ENCODE measurements at places on chromosomes 3 and 15.

GRCh38 chr3:47495886-47496285, 17.6 kb downstream of the ELP6 start:
- peaks cover 37% of the 10 kb centered on the region for H3K36me3 ChIP-seq
- no peaks in the 10 kb centered on the region for H3K27me3 ChIP-seq
- DNase-seq: no peak
- H3K27ac ChIP-seq: no peak overlapping the region
- no peaks in the 10 kb centered on the region for H3K4me1 ChIP-seq
- no peak overlapping the region for H3K4me3 ChIP-seq

- no peak overlapping the region for H3K27ac ChIP-seq
- H3K27me3 ChIP-seq: no peaks in the 10 kb centered on the region
- no peaks in the 10 kb centered on the region for H3K36me3 ChIP-seq
- DNase-seq: no peak
Measured at GRCh38 chr15:66574596-66574950, 8.8 kb upstream of the LCTL start.

- no peak overlapping the region for H3K27ac ChIP-seq
- no peak for DNase-seq
- no peaks in the 10 kb centered on the region for H3K36me3 ChIP-seq
- no peaks in the 10 kb centered on the region for H3K27me3 ChIP-seq
Measured at GRCh38 chr3:181134873-181135272, 145.3 kb upstream of the DNAJC19 start.

GRCh38 chr3:57770009-57770827, 14.1 kb downstream of the SLMAP start:
- no peaks in the 10 kb centered on the region for H3K27me3 ChIP-seq
- peaks cover 2% of the 10 kb centered on the region for H3K4me1 ChIP-seq
- H3K36me3 ChIP-seq: no peaks in the 10 kb centered on the region
- DNase-seq: no peak
- no peak overlapping the region for H3K4me3 ChIP-seq

DNA sequence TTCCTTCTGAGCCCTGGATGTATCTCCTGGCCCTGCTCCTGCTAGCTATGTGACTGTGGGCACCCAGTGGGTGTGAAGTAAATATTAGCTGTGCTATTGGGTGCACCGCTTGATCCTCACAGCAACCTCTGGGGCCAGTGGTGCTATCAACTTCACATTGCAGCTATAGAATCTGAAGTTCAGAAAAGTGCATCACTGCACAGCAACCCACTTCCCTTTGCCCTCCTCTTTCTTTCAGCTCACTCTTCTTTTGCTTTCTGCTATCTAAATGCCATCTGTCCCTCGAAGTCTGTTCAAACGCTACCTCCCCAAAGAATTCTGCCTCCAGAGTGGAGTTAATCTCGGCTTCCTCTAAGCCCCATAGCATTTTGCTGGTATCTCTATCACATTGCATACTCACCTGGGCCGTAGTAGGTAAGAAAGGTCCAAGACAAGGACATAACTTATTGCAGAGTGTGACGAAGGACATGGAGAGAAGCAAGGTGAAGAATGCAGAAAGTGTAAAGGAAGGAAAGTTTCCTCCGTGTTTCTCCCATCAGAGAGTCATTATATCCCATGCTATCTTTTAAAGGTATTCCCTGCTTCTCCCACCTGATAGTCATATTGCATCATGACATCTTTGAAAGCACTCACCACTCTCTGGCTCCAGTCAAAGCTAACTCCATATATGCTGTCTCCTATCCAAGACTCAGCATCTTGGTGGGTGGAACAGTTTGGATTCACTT, 57.1 kb upstream of the BCL6 start:
- no peaks in the 10 kb centered on the region for H3K27me3 ChIP-seq
- no peaks in the 10 kb centered on the region for H3K36me3 ChIP-seq
- H3K27ac ChIP-seq: no peak overlapping the region

GRCh38 chr3:120469440-120469839, 18.6 kb upstream of the FSTL1 start:
- peaks cover 3% of the 10 kb centered on the region for H3K4me1 ChIP-seq
- no peak for DNase-seq
- no peak overlapping the region for H3K4me3 ChIP-seq
- no peaks in the 10 kb centered on the region for H3K36me3 ChIP-seq
- H3K27me3 ChIP-seq: no peaks in the 10 kb centered on the region

DNA sequence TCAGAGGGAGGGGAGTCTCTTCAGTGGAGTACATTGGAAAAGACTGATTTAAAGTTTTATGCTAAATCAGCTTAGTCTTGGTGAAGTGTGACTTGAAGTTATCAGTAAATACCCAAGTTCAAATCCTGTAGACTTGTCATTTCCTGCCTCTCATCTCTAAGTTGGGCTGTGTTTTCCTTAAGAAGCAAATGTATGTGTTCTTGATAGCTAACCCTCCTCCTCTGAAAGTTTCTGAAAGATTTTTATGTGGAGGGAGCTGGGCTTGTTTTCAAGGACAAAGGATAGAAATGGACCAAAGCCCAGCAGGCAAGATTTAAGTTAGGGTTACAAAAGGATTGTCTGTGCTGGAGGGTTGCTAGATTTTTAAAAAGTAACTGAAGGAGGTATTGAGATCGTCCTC, 4.2 kb downstream of the MAPKBP1 start:
- H3K27ac ChIP-seq: no peak overlapping the region
- no peaks in the 10 kb centered on the region for H3K27me3 ChIP-seq
- no peak for DNase-seq
- H3K36me3 ChIP-seq: no peaks in the 10 kb centered on the region

GRCh38 chr3:30141927-30142326, 464.5 kb upstream of the TGFBR2 start:
- H3K27me3 ChIP-seq: no peaks in the 10 kb centered on the region
- H3K4me3 ChIP-seq: no peak overlapping the region
- no peak overlapping the region for H3K27ac ChIP-seq
